HEK293T (cell line): ENCODE measurements at places on chromosomes 11 and 22.
A peak's percentile ranks its signal among the peaks of the same experiment; 100 is the strongest.

GRCh38 chr22:41697126-41697775 lies 2.1 kb upstream of the MEI1 start:
- peak; percentile 90 for DNase-seq

DNA sequence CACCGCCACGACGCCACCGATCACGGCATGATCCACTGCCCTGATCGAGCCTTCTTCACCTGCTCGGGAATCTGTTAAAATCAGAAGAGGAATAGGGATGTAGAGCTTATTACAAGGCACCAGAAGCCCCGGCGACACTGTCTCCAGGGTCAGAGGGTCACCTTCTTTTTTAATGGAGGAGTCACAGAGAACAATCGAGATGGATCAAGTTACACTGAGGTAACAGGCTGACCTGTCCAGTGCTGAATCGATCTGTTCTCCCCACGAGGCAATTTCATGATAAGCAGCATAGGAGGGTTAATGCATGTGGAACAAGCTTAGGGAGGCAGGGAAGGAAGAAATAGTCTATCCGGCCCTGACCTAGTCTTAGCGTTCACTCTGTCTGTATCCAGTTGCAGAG lies 325.5 kb downstream of the CADM1 start:
- DNase-seq = no peak

DNA sequence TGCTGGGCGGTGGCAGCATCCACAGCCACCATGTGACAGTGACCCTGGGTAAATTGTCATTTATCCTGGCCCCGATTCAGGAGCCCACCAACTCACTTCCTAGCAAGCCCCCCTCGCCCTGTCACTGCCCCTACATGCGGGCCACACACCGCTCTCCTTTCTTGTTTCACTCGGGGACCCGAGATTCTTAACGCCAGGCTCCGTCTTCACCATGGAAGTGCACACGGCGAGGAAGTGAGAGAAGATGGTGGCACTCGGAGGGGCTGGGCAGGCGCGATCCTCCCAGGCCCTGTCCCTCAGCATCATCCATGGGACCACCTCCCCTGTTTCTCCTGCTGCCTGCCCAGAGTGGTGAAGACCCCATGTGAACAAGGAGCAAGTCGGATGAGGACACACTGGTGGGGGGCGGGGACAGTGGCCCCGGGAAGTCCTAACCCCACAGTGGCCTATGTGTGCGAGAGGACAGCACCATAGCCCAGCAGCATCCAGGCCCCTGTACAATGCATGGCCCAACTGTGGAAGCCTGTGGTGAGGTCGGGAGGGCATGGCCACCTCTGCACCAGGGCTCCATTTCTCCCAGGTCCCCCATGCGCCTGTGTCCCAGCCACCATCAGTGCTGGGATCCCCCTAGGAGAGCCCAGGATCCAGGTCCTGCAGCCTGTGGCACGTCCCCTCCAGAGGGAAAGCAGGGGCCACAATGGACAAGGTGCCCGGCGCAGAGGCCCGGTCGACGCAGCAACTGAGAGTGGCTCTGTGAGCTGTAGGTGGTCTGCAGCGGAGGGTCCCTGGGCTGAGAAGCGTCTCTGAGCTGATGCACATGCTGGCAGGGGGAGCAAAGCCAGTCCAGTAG lies 262.8 kb downstream of the BRD1 start:
- DNase-seq = no peak

- DNase-seq = no peak
Measured at GRCh38 chr22:44195189-44195871, 14.6 kb downstream of the PARVG start.

- DNase-seq = no peak
Measured at GRCh38 chr22:49779211-49779610, 48.5 kb downstream of the BRD1 start.

GRCh38 chr11:64764040-64764611 lies 4.4 kb upstream of the PYGM start:
- no peak for DNase-seq

GRCh38 chr11:32567154-32567553 lies 16.5 kb upstream of the EIF3M start:
- DNase-seq = no peak

DNA sequence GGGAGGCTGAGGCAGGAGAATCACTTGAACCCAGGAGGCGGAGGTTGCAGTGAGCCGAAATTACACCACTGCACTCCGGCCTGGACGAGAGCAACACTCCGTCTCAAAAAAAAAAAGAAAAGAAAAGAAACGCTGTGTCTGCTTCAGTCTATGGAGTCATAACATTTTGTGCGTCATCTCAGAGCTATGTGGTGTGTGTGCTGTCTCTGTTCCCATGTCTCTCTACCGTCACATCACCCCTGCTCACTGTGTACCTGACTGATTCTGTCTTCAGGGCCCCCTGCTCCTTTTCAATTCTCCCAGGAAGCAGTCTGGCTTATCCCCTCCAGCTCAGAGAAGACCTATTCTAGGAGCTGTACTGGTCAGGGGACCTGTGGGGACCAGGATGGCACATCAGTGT lies 7.0 kb downstream of the BACE1-AS start:
- DNase-seq = no peak

DNA sequence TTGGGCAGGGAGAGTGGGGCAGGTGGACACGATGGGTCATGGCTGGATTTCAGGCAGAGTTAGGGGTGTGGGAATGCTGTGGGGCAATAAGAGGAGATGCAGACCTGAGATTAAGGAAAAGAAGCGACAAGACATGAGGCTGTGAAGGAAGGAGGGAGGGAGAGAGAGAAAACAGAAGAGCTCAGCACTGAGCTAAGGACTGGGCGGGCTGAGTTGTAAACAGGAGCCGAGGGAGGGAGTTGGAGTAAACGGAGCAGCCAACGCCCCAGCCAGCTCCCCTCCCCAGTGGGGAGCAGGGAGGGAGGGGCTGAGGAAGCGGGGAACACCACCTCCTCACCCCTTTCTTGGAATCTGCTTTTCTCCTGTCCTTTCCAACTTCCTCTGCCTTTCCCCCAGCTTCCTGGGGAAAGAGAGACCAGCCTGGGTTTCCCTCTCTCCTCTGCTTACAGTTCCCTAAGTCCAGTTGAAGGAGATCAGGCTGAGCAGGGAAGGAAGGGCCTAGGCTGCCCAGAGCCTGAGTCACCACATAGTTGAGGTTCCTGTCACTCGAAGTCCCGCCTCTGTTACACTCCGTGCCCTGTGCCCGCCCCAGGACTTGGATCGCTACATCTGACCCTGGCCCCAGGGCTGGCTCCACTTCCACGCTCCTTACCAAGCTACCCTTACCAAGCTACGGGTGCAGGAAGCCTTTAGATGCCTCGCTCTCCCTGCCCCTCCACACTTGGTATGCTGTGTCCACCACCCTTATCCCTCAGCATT lies 6.7 kb upstream of the AHNAK start:
- DNase-seq = no peak

GRCh38 chr11:112828421-112828820 lies 132.8 kb upstream of the NCAM1 start:
- no peak for DNase-seq

DNA sequence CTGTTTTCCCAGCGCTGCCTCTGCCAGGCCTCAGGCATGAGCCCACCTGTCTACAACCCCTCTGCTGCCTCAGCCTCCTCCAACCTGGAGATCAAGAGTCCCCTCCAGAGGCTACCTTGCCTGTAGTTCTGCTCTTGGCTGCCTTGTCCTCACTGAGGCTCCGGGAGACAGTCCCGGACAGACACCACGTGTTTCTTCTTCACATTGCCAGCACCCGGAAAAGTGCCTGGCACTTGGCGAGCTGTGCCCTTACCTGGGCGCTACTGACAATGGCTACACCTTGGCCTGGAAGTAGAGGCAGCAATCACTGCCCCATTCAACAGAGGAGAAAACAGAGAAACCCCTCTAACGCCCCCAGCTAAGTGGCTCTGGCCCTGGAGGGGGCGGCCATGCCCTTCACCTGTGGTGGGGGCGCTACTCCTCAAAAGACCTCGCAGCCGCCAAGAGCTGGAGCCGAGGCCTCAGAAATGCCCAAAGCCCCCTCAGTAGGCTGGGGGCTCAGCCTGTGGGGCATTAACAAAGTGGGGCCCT lies 3.0 kb upstream of the NAP1L4 start:
- no peak for DNase-seq

DNA sequence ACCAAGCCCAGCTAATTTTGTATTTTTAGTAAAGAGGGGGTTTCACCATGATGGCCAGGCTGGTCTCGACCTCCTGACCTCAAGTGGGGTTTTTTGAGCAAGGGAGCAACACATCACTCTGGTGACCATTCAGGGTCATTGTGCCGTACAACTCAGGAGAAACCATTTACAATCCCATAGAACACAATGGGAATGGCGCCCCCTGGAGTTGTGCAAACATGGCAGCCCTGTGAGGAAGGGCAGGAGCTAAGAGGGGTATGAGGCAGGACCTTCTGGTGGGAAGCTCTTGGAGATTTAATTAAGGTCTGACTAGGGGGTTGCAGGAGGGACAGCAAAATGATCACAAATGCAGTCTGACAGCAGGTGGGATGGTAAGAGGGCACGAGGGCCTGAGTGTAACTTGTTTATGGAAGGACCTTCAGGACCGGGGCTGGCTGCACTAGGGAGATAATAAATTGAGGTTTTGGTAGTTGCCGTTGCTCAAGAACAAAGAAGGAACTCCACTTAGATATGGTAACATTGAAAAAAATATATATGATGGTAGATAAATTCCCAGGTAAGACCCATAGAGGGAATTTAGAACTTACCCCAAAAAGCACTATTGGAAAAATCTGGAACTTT lies 9.1 kb upstream of the CSF2RB start:
- no peak for DNase-seq
